ENCODE measurements at places on chromosomes 7 and 10.

DNA sequence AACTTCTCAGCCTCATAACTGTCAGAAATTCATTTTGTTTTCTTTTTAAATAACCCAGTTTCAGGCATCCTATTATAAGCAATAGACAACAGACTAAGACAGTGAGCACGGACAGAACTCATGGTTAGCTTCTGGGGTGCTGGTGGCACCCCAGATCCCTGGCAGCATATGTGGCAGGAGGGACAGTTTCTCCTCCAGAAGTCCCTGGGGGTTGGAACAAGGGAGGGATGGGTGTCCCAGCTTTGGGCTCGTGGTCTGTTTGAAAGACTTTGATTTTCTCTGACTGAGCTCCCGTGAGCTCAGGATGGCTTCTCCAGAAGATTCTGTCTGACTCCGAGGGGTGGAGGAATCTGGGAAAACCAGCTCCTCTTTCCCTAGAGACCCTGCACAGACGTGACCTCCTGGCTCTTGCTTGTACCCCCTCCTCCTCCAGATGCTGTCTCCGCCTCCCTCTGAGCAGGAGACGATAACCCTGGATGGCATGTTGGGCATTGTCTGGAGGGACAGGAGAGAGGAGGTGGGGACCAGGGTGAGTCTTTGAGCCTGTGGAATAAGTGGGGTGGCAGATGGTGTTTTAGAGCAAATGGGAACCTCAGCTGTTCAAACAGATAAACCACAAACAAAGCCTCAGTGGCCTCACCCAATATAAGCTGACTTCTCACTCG lies 421.1 kb downstream of the GLRX3 start:
- DNase-seq: no peak

DNA sequence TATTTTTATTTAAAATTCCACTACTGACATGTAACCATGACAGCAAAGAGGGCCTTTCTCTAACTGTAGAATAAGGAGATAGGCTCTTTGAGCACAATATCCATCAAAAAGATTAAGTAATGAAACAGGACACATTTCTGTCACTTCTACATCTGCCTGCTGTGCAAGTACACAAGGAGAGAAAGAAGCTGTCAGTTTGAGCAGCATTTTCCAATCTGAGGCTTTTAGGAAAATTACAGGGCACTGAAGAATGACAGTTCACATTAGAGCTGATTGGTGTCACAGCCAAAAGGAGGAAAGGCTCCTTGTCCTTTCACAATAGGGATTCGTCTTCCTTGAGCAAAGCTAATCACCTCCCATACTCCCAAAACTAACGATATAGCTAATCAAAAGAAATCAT lies 158.8 kb upstream of the TAC1 start:
- no peak for DNase-seq

DNA sequence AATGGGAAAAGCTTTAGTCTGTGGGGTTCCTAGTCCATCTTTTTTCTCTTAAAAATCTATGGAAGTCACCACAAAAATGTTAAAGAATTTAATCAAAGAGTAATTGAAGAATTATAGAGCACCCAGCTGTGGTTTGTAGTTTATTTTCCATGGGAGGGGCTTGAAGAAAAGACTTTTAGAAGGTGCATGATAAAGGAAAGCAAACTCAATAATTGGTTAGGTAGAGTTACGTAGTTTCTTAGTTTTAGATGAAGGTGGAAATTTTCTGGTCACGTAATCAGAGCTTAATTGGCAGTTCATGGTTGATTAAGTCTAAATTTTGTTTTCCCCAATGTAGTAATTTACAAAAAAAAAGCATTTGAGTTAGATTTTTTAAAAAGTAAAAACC lies 724 bp downstream of the ZNF107 start:
- DNase-seq: no peak

- no peak for DNase-seq
These were observed 21.0 kb downstream of the CDK6 start for GRCh38 chr7:92815412-92815811.

DNA sequence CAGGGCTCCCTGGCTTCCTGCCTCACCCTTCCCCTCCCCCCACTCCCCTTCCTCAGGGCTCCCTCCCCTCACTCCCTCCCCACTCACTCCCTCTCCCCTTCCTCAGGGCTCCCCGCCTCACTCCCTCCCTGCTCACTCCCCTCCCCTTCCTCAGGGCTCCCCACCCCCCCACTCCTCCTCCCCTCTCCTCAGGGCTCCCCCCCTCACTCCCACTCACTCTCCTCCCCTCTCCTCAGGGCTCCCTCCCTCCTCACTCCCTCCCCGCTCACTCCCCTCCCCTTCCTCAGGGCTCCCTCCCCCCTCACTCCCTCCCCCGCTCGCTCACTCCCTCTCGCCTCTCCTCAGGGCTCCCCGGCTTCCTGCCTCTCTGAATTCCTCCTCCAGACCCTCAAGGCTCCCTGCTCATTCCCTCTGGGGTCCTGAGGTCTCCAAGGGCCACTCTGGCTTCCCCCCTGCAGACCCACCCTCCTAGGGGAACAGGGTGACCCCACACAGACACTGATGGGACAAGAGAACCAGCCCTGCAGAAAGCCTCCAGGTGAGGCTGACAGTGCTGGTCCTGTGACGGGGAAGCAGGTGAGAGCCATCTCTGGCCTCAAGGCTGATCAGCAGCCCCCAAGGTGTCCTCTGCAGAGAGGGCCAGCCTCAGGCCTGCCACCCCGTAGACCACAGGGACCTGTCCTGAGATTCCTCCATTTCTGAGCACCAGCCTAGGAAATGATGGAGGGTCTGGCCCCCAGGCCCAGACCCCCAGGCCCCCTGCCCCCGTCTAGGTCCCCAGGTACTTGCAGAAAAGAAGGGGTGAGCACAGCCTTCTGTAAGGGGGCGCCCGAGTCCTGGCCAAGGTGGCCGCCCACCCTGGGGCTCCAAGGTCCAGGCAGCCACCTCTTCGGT lies 47.2 kb downstream of the PWWP2B start:
- no peak for DNase-seq

DNA sequence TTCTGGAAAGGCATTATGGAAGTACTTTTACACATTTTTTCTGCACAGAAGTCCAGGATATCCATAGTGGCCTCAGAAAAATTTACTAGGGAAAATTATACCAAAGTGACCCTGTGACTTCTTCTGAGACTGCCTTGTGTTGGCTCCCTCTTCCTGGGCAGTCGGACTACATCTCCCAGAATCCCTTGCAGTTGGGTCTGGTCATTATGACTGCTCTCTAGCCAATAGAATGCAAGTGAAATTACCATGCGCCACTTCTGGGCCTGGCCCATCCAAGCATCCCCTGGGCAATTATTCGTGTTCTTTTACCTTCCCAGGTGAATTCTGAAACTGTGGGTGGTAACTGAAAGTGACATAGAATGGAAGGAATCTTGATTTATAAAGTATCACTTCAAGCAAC lies 430.9 kb downstream of the ACTR3B start:
- no peak for DNase-seq

GRCh38 chr7:5633161-5634106 lies 148.0 kb downstream of the RNF216 start:
- no peak for DNase-seq

GRCh38 chr7:135718794-135719437 lies 9.1 kb downstream of the SLC13A4 start:
- DNase-seq: no peak

GRCh38 chr10:80945264-80945880 lies 407.7 kb downstream of the SH2D4B start:
- DNase-seq: no peak

DNA sequence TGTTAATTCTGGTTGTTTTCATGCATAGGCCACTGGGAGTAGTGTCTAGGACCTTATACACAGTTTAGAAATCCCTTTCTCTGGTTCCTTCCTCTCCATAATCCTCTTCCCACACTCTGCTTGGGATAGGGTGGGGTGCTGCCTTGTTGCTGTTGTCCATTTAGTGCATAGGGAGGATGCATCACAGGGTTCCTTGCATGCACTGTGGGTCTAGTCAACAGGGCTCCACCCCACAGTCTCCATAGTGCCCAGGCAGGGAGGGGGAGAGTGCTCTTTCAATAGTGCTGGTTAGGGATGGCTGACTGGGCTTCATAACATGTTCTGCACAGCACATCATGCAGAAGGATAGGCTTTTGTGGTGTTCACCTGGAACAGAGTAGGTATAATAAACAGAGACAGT lies 81.1 kb downstream of the ARHGAP12 start:
- DNase-seq: no peak

DNA sequence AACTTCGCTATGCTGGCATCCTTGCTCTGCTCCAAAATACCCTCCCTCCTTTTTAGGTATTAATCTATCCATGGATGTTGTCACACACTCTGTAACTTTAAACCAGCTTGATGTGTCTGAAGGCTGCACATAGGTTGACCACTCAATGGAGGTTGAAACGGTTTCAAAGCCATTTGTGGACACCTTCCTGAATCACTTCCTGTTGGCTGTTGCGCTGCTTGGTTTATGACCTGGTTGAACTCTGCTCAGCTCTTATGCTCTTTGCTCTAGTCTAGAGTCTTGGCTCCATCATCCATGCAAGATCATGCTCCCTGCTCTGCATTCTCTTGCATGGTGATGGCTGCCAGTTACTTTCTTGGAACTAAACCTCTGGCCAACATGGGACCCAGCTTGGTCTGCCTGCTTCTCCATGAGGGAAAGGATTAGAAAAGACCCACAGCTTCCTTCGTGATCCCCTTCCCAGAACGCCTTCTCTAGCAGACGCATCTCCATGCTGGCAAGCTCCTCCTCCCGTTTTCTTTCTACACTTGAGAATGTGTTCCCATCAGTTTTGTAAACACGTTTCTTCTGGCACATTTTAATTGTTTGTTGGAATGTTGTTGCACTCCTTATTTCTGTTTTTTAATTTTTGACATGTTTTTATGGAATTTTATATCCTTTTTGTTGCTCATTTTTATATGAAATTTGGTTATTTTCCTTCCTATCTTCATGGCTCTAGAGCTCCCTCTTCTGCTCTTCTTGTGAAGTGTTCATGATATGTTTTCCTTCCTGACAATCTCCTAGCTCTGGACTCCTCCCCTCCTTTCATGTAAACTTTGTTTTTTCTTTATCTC lies 149.8 kb downstream of the XPNPEP1 start:
- DNase-seq: no peak

DNA sequence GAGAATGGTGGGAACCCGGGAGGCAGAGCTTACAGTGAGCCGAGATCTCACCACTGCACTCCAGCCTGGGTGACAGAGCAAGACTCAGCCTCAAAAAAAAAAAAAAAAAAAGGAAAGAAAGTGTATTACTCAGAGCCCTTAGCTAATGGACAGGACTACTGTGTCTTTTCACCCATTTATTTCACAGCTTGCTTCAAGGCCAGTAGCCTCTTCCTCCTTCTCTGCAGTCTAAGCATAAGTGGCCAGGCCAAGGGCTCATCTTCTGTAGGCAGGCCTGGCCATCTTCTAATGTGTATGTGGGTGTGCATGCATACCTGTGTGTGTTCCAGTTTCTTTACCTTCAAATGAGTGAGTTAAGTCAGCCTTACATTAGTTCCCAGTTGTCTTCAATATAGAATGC lies 94.8 kb upstream of the GDF10 start:
- DNase-seq: no peak

GRCh38 chr7:37429435-37429791 lies 19.3 kb downstream of the ELMO1 start:
- DNase-seq: no peak

DNA sequence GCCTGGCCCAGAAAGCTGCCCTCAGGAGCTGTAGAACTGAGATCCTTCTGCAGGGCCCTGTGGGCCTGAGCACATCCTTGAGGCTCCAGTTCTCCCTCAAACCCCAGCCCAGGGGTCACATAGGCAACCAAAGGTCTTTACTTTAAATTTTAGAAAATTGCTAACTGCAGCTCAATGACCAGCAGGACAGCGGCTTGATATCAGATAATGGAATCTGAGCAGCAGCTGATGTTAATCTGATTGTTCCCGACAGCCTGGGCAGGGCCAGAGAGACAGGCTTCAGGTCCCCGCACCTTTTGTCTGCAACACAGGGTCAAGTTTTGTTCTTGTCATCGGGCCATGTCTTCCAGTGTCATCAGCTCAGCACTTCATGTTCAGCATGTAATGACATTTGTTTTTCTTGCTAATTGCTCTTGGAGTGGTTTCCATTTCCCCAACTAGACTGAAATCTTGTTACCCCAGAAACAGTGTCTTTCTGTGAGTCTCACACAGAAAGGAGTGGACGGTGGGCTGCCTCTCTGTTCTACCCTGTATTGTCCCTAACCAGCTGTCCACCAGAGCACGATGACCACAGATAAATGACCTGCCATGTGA lies 91.0 kb downstream of the PAXIP1 start:
- no peak for DNase-seq

- DNase-seq: no peak
These were observed 317.6 kb downstream of the GRID1 start for GRCh38 chr10:86048973-86049372.

DNA sequence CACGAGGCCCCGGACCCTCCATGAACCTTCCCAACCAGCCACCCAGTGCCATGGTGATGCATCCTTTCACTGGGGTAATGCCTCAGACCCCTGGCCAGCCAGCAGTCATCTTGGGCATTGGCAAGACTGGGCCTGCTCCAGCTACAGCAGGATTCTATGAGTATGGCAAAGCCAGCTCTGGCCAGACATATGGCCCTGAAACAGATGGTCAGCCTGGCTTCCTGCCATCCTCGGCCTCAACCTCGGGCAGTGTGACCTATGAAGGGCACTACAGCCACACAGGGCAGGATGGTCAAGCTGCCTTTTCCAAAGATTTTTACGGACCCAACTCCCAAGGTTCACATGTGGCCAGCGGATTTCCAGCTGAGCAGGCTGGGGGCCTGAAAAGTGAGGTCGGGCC lies 90.6 kb upstream of the PDCD4 start:
- no peak for DNase-seq

GRCh38 chr10:43128958-43129706 lies 9.1 kb upstream of the CSGALNACT2 start:
- DNase-seq: no peak

DNA sequence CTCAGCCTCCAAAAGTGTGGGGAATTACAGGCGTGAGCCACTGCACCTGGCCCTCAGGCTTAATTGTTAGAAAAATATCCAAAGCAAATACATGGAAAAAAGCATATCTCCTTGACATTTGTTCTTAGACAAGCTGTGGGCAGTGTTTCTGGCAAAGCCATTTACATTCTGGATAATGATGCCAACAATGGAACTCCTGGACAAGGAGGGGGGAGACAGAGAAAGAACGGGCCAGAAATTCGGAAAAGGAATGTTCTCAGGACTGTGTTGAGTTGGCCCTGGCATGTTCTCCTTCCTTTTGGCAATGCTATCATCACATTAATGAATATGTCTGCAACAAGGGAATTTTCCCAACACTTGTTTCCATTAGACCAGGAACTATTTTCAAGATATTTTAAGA lies 88.7 kb downstream of the UBE2H start:
- DNase-seq: no peak

DNA sequence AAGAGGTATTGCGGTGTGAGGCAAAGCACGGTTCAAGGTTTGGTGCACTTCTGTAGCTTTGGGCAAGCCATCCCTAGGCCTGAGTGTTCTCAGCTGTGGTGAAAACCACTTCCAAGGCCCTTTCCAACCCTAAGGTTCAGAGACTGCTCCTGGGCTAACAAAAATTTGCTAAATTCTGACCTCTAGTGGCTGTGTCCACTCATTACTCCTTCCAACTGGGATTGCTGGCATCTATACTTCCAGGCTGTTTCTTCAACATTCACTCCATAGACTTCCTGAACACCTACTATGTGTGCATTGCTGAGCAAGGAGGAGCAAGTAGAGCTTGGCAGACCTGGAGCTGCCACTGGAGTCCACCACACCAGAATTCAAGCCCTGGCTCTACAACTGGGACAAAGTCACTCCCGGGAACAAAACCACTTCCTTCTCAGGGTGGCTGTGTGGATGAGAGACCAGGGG lies 29.3 kb upstream of the SH3PXD2A start:
- DNase-seq: no peak

All from stimulated activated CD8-positive, alpha-beta memory T cell treated with anti-CD3 and anti-CD28 coated beads, Interleukin-7, amount 100 ng/mL, for 1 hour (primary cell).